Heart left ventricle (tissue), 16 donors: ENCODE measurements at places on chromosomes 6 and 20. TPM values are rescaled to one million over a fixed set of nuclear protein-coding genes. Genes with fewer than 3 reads are reported as not detected.

Gene GLP1R
- polyA plus RNA-seq: 1.6 TPM

GRCh38 chr6:1407499-1407990 lies 18.2 kb downstream of the FOXF2 start:
- DNase-seq: no peak

- DNase-seq: no peak
These were observed 658.4 kb downstream of the PHF3 start for GRCh38 chr6:64294034-64294433.

Gene SMOC2
- 9.9 TPM for polyA plus RNA-seq

DNA sequence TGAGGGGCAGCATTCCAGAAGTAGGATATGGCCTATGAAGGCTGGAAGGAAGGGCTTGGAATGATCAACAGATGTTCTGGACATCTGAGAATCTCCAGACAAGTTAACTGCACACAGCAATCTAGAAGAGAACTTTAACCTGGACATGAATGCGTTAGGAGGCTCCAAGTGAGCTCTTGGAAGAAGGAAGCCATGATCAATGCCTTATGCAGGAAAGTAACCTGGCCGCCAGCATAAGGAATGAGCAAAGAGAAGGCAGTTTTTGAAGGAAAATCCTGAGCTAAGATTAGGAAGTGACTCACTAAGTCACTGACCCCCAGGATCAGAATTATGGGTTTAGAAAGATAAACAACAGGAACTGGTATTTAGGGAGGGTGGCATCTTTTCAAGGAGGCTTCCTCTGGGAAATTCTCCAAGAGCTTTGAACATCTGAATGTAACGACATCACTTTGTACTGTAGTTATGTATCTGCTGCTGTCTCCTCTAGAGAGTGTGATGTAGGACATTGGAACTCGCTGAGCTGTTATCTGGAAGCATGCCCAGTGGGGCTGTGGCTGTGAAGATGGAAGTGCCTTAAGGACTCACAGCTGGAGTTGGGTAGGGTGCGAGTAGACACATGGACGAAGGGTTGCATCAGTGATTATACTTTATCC lies 236.8 kb downstream of the PACRG start:
- peak; percentile 42 for DNase-seq

DNA sequence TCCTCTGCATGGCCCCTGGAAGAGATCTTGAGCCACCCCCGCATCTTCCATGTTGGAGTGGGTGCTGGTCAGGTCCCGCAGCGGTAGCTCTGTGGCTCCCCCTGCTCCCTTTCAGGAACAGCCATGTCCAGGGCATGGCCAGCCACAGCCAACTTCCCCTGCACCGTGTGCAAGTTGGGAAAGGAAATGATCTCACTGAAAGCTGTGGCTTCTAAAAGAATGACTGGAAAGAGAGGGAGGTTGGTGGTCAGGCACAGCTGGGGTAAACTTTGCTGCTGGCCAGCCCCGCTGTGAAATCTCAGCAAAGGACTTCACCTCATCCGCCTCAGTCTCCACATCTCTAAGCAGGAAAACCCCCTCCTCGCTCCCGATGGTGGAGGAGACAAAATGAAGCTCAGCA lies 153.6 kb upstream of the CST7 start:
- no peak for DNase-seq

DNA sequence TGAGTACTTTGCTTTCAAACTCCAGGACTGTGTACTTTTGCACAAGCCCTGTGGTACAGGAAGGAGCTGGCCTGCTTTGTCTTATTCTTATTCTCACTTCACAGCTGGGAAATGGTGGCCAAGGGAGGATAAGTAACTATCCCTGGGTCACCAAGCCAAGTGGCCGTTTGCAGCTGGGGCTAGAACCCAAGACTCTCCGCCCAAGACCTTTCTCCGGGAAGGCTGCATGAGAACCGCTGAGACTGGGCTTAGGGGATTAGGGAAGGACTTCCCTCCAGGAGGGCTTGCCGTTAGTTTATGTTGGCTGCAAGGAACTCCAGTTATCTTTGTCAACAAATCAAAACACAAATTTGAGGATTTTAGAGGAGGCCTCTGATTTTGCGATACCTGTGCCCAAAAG lies 343.2 kb upstream of the RNF24 start:
- no peak for DNase-seq
